ENCODE measurements at places on chromosomes 16 and 17.

DNA sequence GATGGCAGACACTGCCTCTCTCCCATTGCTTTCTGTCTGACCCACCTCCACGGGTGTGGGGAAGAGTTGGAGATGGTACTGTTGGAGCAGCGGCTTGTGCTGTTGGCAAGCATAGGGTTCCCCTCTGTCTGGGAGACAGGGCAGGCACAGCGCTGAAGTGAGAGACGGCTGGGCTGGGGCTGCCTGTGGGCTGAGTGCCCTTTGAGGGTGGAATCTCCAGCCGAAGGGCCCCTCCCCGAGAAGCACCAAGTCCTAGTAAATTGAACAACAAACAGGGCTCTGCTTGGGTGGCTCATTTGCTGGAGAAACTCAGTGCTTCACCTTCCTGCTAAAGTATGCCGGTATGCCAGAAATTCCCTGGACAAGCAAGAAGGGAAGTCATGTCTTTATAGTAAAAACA lies 79.7 kb downstream of the KSR1 start:
- no peak for DNase-seq

DNA sequence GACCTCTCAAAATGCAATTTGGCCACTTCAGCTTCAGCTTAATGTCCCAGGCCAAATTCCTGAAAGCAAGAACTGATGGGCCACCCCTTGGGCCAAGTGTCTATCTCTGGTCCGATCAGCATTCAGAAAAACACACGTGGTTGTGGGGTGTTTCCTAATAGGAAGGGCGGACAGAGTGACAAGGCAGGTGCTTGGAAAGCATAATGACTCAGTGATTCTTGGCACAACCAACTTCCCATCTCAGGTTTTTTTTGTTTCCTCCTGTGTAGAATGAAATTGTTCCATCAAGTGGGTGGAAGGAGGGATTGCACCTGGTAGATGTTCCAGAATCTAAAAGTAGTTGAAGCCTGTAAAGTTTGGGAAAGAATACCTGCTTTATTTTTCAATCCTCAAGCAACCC lies 155.6 kb downstream of the HS3ST2 start:
- no peak for DNase-seq

GRCh38 chr16:56257666-56258342 lies 66.5 kb downstream of the GNAO1 start:
- DNase-seq, result no peak

- no peak for DNase-seq
Measured at GRCh38 chr17:4759776-4760236, 11.9 kb upstream of the TM4SF5 start.

GRCh38 chr17:21233581-21234347 lies 19.4 kb downstream of the NATD1 start:
- DNase-seq, result no peak

DNA sequence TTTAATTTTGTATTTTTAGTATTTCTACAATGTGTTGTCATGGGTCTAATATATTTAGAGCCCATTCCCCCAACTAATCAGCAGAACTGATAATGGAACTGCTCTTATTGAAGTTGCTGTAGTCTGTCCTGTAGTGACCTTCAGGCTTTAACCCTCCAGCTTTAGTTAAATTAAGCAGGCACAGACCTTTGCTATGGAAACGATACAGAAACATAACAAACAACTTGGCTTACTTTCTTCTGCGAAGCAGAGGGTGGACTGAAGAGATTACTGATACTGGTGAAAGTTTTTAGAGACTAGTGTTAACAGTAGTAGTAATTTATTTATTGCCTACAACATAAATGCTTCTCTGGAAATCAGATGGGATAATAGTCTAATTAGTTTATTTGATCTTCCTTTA lies 61.4 kb downstream of the NFATC3 start:
- DNase-seq, result no peak

GRCh38 chr16:46918905-46919792 lies 35.0 kb downstream of the GPT2 start:
- peak; percentile 50 for DNase-seq

DNA sequence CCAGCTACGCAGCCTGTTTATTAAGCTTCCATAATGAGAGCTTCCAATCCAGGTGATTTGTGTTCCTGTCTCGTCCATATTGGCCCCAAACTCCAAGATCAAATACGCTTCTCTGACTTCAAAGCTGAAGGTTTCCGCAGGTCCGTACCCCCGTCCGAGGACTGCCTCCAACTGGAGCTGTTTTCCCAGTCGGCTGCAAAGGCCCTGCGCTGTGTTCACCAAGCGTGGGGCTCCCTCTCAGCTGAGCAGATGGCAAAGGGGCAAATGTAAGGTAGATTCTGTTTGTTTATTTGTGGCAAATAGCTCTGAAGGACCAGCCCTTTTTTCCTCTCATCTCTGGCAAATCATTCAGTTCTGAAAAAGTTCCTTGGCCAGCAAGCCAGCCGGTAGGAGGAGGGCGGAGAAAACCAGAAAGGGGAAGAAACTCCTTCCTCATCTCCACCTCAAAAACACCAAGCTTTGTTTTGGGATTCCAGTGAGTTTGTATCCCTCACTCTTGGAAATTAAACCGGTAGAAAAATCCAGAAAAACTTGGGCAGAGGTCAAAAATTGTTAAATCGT lies 35.2 kb downstream of the NXN start:
- no peak for DNase-seq

DNA sequence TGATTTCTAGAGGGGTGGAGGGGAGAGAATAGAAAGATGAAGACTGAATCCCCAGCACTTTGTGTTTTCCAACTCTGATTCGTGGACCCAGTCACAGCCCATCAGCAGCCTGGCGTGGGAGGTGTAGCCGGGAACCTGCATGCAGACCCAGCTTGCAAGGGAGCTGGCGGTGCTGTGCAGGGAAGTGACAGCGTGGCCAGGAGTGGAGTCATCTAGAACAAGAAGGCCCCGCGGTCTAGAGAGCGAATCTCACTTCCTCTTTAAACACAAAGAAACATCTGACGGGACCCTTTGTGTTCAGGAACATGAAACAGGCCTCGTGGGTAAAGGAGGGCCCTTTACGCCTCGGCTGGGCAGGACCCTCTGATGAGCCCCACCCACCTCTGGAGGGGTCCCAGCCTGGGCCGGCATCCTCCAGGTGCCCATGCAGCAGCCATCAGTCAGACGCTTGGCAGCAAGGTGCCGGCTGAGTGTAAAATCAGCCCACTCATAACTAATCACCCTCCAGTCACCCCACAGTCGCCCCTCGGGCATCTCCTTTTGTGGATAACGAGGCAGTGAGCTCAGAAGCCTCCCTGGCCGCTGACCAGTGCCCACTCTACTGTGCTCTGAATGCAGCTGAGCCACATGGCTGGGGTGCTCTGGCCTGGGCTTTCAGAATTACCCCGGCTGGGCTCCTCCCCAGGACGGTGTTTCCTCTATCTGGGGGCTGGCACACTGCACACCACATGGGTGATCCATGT lies 4.4 kb downstream of the SNAI3 start:
- peak; percentile 33 for DNase-seq

DNA sequence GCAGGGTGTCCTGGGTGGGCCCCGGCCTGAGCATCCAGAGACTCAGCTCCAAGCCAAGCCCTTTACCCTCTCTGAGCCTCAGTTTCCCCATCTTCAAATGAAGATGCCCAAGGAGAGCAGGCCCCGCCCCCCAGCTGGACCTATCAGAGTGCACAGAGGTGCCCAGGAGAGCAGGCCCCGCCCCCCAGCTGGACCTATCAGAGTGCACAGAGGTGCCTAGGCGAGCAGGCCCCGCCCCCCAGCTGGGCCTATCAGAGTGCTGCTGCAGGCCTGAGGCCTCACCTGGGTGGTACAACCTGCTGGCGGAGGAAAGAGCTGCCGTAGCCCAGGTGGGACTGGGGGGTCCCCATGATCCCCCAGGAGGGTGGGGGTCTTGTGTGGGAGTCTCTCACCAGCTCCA lies 3.4 kb upstream of the SSTR5 start:
- DNase-seq, result no peak

DNA sequence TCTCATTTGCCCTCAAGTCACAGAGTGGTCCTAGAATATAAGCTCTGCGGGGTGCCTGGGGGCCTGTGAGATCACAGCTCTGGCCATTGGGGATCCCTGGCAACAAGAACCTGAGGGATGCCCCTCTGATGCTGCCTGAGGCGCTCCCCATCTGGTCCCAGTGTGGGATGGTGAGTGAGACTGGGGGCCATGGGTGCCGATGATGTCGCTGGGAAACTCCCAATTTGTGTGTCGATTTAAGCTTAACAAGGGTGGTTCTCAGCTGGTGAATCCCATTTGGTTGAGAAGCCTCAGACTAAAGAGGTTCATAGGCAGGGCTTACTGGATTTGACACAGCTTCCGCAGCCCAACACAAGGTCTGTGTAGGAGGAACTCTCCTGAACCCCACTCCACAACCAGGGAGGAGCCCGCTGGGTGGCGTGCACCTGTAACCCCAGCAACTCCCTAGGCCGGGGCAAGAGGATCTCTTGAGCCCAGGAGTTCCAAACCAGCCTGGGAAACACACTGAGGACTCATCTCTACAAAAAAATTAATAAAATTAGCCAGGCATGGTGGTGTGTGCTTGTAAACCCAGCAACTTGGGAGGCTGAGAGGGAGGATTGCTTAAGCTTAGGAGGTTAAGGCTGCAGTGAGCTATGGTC lies 63.7 kb upstream of the SIAH1 start:
- DNase-seq, result no peak

DNA sequence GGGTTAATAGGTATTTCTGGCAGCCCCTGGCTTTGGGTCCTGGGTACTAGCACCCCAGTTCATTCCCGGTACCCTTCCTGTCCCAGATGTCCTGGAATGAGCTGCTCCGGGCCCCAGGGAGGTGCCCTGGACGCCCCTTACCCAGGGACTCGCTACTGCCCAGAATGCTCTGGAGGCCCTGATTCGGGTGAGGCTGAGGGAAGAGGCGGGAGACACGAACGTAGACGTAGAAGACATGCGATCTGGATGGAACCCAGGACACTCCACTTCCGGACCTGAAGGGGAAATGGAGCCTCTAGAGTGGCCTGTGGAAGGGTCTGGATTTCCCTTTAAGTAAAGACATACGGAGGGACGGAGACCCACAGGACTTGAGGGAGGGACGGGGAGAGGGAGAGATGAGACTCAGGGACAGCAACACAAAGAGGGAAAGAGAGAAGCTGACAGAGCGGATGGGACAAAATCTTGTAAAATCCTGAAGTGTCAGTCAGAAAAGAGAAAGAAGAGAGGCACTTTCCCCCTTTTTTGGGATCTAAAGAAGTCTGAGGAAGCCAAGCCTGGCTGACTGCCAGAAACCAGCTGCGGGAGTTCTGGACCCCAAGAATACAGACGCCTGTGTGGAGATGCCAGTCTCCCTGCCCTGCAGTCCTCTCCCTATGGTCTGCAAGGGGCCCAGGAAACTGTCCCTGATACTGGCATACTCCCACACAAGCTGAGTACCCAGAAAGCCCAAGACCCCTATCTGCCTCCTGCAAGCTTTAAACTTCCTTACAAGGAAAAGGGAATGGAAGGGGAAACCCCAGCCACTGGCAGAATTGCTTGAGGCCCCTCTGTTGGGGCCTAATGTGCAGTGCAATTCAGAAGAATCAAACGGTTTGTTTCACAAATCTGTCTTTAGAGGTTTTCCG lies 1.0 kb upstream of the HOXB13 start:
- DNase-seq, result no peak

GRCh38 chr17:81924557-81925532 lies 2.7 kb downstream of the MAFG start:
- no peak for DNase-seq

GRCh38 chr16:20510323-20510722 lies 59.0 kb downstream of the ACSM2A start:
- DNase-seq, result no peak

DNA sequence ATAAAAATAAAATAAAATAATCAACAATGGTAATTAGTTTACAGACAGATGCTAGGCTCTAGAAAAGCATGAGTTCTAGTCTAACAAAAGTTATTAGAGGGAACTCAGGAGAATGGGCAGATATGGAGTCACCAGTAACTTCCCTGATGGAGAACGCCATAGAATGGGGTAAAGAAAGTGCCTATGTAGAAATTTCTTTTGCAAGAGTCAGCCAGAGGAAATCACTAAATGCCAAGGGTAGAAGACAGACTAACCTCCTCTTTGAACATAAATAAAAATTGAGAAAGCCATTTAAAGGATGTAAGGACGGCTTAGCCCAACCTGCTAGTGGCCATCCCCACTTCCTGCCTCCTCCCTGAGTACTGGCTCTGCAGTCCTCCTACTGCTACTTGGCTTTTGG lies 141.6 kb downstream of the VPS53 start:
- DNase-seq, result no peak

DNA sequence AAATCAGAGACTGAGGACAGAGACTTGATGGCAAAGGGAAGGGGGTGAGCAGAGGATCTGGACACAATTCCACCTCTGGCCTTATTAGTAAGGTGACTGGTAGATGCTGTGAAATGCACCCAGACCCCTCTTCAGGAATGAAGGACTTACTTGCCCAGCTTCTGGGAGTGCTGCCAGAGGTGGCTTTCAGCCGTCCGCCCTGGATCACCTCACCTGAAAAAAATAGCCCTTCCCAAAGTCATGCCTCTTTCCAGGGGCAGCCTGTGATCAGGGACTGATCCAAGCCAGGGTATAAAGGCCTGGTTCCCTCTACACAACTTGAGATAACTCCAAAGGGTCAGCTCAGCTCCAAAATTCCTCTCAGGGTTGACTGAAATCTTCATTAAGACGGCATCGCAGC lies 20.4 kb upstream of the TMEM220 start:
- DNase-seq, result no peak

DNA sequence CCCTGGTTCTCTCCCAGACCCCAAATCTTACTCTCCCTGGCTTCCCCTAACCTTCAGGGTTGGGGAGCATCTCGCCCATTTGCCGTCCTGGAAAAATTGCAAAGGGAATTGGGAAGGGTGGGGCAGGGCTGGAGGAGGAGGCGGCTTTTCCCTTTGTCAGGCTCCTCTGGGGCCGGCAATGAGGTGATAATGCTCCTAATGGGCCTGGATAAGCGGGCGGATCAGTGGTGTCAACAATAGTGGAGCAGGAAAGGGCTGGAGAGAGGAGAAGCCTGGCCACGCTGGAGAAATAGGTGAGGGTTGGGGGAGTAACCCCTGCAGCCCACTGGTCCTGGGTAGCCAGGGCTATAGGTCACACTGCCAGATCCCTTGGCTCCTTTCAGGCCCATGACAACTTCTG lies 12.3 kb downstream of the SCN4A start:
- DNase-seq, result no peak

DNA sequence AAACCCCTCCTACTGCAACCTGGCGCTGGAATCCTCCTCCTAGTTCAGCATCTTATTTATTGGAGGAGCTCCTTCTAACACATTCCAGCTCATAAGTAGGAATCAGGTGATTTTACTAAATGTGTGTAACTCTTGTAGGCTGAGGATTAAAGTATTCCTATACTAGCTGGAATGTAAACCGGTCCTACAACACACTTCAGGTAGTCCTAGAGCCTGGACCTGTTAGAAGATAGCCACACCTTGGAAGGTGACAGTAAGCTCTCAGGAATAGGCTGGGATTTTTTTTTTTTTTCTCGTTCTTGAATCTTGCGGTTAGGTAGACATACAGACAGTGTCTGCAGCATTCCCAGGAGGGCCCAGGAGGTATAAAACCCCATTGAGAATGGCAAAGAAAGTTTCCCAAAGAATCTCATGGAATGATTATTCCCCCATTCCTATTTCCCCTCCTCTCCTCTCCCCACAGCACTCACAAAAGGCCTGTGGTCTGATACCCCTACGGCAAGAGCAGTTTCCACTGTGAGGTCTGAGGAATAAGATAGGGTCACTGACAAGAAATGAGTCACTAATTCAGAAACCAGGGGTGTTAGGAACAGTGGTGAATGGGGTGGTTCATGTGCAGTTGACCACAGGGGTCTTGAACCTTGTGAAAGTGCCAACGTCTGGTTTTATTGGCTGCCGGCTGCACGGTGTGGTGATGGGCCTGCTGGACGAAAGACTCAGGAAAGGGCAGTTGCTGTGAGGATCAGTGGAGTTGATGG lies 267.1 kb downstream of the UTP18 start:
- no peak for DNase-seq

- no peak for DNase-seq
Measured at GRCh38 chr17:10754109-10754508, 24.3 kb upstream of the TMEM220 start.

All from C1 segment of cervical spinal cord (tissue), 14 donors.